ENCODE measurements at places on chromosomes 2 and 18.

DNA sequence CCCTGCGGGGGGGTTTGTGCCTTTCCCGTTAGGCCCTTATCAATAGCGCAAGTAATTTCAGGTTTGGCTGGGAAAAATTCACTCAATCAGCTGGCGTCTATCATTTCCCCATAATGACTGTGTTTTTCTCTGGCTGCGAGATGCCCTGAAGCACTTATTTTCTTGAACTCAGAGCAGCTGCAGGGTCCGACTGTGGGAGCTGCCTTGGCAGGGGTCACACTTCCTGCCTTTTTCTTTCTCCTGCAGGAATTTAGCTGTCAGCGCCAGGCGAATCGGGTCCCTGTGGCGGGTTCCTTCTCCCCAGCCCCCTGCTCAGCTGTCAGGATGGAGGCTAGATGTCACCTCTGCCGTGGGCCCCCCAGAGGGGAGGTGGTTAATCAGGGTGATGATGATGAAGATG is 81.3 kb upstream of the HPCAL1 start:
- DNase-seq, result no peak

GRCh38 chr2:62504657-62505056 is 1.3 kb downstream of the TMEM17 start:
- no peak for DNase-seq

DNA sequence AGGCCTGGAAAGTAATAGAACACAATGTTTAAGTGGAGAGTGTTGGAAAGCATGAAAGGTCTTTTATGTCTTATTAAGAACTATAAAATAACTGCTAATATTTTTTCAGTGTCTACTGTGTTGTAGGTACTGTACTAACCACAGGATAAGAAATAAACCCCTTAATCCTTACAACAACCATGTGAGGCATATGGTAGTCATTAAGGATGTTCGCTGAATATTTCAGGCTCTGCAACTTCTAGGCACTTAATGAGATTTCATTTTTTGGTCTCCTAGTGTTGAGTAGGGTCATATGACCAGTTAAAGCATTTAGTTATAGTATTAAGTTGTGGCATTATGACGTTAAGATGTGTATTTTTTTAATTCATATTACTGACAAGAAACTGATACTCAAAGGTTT is 346.6 kb upstream of the KCNH7 start:
- DNase-seq, result no peak

DNA sequence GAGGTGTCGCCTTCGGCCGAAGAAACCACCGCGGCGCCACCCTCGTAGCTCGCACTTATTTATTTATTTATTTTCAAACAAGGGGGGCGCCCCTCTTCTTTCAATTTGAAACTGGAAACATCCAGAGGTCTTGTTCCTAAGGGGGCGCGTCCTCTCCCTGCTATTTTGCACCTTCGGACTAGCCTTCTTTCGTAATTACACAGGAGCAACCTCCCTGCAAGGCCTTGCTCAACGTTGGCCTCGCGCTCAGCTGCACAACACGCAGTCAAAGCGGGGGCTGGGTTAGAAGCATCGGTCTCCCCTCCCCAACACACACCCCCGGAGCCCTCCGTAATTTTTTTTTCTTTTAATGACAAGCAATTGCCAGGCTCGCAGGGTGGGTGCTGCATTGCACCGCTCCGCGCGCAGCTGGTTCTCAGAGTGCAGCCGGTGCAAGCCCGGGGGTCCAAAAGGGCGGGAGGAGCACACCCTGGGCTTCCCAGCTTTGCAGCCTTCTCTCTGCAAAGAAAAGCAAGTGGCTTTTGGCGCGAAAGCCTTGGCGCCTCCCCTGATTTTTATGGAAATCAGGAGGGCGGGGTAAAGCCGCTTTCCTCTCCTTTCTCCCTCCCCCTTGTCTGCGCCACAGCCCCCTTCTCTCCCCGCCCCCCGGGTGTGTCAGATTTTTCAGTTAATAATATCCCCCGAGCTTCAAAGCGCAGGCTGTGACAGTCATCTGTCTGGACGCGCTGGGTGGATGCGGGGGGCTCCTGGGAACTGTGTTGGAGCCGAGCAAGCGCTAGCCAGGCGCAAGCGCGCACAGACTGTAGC is at the start of gene MYCN:
TSS of gene MYCN (plus strand) at position 697 of the 807 bp plus-strand sequence. CDS start 1,515 bp downstream, outside the sequence.
- DNase-seq, result peak; percentile 97

- DNase-seq, result no peak
These were observed 71.1 kb downstream of the MGAT5 start for GRCh38 chr2:134324947-134325346.

GRCh38 chr2:2520401-2520811 is 189.3 kb upstream of the MYT1L start:
- no peak for DNase-seq

GRCh38 chr2:128608921-128609880 is 290.5 kb upstream of the HS6ST1 start:
- no peak for DNase-seq

DNA sequence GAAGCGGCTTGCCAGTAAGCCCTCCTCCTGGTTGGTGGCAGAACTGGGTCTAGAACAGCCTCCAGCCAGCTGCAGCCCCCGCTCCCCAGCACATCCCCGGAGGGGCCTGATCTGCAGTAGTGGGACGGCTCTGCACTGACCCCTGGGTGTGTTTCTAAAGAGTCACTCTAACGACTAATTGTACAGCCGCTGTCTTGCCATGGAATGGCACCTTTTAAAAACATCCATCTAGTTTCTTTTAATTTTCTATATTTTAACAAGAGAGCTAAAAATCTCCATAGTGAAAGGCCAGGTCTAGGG is 82.0 kb downstream of the MTCL1 start:
- DNase-seq, result no peak

DNA sequence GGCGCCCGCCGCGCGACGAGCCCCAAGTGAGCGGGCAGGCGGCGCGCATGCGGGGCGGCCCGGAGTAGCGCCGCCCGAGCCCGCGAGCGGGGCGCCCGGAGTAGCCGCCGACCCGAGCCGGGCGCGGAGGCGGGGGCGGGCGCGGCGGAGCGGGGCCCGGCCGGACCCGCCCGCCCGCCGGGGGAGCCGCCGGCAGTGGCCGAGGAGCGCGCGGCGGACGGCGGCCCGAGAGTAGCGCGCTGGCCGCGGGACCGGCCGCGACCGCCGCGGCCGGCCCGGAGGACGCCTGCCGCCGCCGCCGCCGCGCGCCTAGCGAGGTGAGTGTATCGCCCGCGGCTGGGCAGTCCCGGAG is at the start of gene GALNT1:
TSS of gene GALNT1 (plus strand) at position 195 of the 352 bp plus-strand sequence. CDS start 72,923 bp downstream, outside the sequence.
- DNase-seq, result no peak

DNA sequence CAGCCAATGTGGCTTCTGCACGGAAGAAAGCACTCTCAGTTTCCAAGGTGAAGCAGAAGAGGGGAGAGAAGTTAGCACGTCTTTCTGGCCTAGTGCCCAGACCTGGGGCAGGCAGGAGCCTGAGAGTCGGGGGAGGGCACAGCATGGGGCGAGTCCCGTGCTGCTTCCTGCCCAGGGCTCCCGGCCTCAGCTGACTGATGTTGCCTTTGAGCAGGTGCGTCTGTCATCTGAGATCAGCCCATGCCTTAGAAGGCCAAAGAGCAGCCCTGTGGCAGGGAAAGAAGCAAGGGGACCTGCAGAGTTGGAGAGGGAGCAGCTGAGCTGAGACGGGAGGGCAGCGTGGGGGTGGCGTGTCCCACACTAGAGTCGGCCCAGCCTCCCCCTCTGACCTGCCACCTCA is 3.3 kb downstream of the KCNIP3 start:
- DNase-seq, result no peak

- DNase-seq, result no peak
These were observed 27.2 kb downstream of the MARCO start for GRCh38 chr2:118968961-118969733.

- DNase-seq, result peak; percentile 31
These were observed 280.3 kb upstream of the SKOR2 start for GRCh38 chr18:47531717-47532116.

DNA sequence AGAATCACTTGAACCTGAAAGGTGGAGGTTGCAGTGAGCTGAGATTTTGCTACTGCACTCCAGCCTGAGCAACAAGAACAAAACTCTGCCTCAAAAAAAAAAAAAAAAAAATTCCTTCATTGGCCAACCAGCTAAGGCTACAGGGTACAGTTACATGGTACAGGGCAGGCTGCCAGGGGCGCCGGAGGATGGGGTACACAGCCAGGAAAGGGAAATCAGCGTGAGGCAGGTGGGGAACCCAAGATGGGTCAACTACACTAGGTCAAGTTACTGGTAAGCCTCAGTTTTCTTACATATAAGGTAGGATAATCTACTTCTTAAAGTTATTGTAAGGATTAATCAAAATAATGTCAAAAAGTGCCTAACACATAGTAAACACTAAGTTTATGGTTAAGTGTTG is 142.6 kb upstream of the MSH6 start:
- no peak for DNase-seq

DNA sequence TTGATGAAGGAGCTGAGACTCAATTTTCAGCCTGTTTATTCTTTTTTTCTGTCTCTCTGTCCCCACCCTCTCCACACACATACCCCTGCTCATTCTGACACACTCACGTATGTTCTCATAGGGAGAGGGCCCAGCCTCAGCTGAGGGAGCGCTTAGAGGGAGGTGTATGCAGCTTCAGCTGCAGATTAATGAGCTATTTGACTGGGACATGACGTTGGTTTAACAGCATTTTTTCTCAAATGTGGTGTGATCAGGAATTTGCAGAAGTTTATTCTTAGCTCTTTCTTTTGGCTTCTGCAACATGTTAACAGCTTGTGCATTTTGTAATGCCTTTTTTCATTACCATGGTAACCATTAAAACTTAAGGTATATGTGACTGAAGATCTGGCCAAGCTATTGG is 1547.1 kb upstream of the PIK3C3 start:
- no peak for DNase-seq

DNA sequence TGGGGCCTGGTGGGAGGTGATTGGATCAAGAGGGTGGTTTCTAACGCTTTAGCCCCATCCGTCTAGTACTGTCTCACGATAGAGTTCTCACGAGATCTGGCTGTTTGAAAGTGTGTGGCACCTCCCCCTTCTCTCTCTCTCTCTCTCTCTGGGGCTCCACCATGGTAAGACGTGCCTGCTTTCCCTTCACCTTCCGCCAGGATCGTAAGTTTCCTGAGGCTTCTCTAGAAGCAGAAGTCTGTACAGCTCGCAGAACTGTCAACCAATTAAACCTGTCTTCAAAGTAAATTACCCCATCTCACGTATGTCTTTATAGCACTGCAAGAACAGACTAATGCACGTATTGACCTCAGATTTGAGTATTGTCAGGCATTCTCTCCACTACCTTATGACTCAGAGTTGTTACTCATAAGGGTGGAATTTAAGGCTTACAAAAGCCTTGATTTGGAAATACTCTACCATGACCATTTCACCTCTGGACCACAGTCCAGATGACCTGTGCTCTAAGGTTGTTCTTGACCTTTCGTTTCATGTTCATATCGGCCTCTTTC is 99.5 kb upstream of the AGAP1 start:
- no peak for DNase-seq

DNA sequence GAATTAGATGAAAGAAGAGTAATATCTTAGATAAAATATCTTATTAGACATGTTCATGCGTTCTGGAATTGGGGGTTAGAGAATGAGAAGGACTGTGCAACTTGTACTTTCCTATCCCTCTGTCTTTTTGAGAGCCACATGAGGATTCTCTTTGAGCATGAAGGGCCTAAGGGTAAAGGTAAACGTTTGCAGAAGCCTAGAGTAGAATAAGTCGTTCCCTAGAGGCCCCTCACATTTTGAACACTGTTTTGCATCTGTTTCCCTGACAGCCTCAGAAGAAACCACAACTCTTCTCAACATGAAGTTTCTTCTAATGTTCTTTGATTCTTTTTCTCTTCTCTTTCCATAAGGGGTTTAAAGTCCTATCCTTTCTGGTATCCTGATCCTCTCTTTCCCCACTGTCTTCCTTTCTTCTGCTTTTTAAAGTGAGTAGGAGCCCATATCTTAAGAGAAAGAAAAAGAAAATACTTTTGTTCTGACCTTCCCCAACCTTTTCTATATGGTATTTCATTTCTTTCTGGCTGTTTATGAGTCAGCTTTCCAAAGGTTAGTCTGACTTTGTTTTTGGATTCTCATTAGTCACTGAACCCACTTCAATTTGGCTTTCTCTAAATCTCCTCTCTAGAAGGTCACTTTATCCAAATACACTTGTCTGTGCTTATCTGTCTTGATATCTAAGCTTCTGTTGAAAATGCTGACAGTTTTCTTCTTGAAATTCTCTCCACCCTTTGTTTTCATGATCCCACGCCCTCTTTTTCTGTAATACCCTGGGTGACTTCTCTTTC is 34.8 kb downstream of the PPP1R1C start:
- no peak for DNase-seq

GRCh38 chr18:74539289-74539688 is 5.0 kb downstream of the CNDP1 start:
- DNase-seq, result no peak

- no peak for DNase-seq
These were observed 337.8 kb upstream of the TCF4 start for GRCh38 chr18:55925772-55926171.

DNA sequence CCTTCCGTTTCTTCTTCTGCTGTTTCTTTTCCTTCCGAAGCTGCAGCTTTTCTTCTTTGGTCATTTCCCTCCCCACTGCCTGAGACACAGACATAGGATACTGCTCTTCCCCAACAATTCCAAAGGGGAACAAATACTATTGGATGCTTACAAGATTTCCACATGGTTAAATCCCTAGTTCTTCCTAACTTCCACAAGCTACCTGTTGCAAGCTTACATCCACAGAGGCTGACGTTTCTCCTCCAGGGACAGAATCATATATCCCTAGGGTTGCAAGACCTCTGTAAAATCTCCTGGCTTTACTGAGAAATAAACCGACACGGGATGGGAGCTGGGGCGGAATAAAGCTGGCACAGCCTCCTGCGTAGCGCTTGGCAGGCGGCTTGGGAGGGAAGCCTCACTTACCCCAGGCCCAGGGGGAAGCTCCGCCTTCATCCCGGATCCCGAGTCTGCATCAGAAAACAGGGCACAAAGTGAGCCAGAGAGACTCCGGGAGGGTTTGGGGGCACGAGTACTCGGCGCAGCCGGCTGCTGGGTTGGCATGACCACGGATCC is 590 bp downstream of the EIF2B4 start:
- no peak for DNase-seq

GRCh38 chr2:70344195-70344594 is 42.3 kb upstream of the FAM136A start:
- no peak for DNase-seq

DNA sequence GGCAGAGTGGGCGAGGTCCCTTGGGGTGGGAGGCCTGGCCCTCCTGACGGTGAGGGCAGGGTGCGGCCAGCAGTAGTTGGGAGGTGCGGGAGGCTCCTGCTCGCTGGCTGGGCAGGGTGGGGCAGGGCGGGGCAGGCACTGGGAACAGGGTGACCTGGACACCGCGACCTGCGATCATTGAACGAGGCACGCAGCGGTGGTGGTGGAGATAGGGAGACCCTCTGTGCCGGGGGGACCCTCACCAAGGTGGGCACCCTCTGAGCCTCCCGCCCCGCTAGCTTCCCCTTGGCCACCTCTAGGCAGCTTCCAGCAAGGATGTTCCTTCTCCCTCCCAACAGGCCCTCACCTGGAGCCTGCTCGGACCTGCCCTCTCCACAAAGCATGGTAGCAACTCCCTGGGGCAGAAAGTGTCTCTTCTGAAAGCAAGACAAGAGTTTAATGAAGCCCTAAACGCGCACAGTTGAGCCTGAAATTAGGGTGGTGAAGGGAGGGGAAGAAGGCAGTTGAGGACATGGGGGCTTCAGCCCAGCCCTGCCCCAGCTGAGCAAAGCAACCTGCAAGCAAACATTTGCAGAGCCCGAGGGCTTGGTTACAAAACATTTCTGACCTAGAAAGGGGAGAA is 15.4 kb upstream of the FOSL2 start:
- DNase-seq, result no peak

All from right kidney (tissue), 9 donors.